ENCODE measurements at places on chromosomes 6 and 20.
A peak's percentile ranks its signal among the peaks of the same experiment; 100 is the strongest.

DNA sequence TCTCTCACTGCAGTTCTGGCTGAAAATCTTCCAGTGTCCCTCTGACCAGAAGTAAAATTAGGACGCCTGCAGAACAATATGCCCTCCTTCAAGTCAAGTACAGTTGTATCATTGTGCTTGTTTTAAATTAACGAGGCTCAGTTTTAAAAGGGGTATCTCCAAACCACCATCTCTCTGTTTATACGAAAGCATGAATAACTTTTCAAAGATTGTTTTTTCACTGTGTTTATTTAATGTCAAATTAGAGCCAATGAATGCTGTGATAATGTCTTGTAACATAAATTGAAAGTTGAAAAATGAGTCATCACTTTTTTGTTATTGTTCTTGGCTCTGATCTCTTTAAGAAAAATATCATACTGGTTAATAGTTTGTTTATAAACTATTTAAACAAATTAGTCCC, 230.7 kb upstream of the THEMIS start:
- no peak for DNase-seq

DNA sequence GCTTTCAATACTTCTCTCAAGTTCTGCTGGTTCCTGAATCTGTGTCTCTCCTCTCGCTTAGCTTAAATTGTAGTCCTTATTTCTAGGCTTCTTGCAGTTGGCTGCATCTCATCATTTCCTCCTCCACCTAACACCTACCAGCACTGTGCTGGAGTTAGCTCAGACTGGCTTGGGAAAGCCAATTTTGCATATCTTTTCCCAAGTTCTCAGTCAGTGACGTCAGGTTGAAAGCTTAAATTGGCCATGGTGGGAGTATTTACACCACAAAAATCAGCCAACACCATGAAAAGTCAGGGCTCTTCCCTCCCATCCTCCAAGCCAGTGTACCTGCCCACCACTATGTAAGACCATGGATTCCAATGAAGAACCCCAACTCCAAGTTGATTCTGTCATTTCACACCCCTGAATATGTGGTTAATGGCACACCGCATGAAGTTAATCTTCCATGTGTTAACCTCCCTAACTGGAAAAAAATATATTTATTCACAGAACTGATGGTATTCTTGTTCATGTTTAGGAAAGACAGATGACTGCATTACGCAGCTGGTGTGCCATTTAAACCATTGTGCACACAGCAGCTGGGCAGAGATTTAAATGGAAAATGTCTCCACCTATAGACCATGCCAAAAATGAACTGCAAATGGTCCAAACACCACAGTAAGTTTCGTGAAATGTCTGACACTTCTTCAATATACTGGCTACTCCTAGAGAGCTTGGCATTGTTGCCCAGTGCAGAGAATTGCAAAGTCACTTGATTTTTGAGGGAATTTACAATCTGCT, 274.1 kb upstream of the MAP3K7 start:
- DNase-seq: no peak

DNA sequence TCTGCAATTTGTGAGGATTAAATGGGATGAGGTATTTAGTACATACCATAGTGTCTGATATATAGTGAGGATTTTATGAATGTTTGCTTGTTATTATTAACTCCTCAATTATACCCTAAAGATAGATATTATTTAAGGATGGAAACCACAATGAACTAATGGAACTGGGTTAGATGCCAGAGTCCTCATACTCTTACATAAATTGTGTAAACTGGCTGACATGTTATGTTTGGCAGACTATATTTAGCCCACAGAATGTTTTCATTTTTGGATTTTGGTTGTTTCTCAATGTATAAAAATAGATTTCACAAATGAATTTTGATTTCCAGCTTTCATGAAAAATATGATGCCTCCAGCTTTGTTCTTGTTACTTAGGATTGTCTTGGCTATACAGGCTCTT, 37.6 kb downstream of the HTR1B start:
- no peak for DNase-seq

GRCh38 chr6:82818727-82819126, 246.9 kb downstream of the UBE3D start:
- no peak for DNase-seq

DNA sequence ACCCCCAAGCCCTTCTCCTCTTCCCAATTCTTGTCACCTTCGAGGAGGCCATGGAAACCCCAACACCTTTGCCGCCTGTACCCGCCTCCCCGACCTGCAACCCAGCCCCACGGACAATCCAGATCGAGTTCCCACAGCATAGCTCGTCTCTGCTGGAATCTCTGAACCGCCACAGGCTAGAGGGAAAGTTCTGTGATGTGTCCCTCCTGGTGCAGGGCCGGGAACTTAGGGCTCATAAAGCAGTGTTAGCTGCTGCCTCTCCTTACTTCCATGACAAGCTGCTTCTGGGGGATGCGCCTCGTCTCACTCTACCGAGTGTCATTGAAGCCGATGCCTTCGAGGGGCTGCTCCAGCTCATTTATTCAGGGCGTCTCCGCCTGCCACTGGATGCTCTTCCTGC, 675 bp downstream of the ZBTB9 start:
- DNase-seq: peak; percentile 15

DNA sequence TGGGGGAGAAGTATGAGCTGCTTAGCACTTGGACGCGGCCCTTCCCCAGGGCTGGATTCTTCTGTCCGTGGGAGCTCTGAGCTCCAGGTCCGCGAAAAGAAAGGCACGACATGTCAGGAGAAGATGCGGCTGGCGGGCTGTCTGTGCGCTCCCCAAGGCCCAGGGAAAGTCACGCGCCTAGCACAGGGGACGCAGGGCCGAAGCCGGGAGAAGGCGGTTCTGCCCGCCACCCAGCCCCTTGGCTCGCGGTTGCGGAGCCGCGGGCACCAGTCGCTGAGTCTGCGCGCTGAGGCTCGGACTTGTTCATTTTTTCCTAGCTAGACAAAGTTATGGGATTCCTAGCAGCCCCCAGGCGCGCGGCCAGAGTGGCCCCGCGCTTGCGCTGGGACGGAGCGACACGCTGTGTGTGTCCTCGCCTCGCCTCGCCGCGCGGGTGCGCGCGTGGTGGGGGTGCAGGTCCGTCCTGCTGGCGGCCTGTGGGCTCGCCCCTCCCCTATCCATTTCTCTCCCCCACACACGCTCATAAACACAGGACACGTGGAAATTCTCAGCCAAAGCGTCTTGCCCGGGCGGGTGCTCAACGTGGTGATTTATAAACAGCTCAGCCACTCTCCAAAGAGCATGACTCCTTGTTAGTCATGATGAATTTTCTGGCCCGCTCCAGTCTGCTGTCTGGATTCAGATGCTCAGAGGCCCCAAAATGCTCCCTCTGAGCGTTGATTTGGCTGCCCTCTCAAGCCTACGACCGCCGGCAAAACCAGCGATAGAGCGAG, 1.9 kb upstream of the POU3F2 start:
- peak; percentile 35 for DNase-seq

GRCh38 chr6:75446241-75446880, 47.2 kb downstream of the FILIP1 start:
- no peak for DNase-seq

GRCh38 chr6:21438986-21439352, 154.6 kb upstream of the SOX4 start:
- no peak for DNase-seq

DNA sequence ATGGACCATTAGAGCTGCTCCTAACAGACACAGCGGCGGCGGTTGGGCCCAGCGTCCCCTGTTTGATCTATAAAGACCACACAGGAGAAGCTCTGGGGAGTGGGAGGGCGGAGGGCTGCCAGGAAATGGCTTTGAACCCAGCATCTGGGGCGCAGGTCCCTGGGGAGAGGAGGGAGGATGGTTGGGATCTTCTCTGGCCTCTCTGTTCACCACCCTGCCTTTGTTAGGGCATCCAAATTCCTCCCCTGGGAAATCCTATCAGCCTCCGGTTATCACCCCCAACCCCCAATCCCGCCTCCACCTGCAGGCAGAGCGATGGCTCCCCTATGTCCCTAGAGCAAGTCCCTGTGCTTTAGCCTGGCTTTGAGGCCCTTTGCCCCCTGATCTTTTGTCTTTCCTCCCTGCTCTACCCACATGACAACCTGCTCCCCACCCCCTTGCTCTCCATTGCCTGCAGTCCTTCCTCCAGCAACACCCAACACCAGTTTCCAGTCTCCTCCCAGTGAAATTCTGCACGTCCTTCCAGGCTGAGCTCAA, 7.1 kb downstream of the XKR7 start:
- no peak for DNase-seq

DNA sequence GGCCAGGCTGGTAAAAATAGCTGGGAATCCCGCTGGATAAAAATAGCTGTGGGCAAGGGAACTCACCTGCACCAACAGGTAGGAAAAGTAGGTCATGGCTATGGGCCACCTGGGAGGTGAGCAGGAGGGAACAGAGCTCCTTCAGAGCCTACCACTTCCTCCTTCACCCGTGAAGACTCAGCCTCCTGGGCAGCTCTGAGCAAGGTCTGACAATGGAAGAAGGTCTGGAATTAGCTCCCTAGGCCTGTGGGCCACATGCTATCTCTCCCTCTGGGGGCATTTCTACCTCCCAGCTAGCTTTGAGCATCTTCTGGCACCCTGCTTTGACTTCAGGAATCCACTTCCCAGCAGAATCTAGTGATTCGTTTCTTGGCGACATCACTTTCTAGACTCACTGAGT, 153.9 kb downstream of the MRPL14 start:
- DNase-seq: peak; percentile 31

- DNase-seq: no peak
These were observed 57.2 kb downstream of the EYA4 start for GRCh38 chr6:133298335-133298734.

- DNase-seq: no peak
These were observed 104.5 kb downstream of the GRM4 start for GRCh38 chr6:34041385-34041784.

GRCh38 chr20:61731363-61732181, 334.1 kb downstream of the TAF4 start:
- DNase-seq: no peak

- DNase-seq: no peak
These were observed 196.0 kb downstream of the MYLK4 start for GRCh38 chr6:2554651-2555260.

DNA sequence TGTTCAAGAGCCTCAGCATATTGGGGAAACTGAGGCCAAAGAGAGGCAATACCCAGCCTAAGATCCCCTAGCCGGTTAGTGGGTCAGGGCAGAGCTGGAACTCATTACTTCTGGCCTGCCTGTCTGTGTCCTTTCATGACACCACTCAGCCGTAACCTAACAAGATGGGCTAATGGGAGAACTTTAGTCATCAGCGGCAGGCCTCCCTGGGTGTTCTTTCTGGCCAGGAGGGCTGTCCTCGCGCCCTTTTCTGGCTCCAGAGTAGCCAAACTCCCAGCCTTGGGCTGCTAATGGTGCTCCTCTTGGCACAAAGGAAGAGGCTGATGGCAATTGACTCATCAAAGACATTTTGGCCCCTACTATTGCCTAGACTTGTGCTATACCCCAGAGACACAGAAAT, 76.6 kb downstream of the NCR2 start:
- no peak for DNase-seq

DNA sequence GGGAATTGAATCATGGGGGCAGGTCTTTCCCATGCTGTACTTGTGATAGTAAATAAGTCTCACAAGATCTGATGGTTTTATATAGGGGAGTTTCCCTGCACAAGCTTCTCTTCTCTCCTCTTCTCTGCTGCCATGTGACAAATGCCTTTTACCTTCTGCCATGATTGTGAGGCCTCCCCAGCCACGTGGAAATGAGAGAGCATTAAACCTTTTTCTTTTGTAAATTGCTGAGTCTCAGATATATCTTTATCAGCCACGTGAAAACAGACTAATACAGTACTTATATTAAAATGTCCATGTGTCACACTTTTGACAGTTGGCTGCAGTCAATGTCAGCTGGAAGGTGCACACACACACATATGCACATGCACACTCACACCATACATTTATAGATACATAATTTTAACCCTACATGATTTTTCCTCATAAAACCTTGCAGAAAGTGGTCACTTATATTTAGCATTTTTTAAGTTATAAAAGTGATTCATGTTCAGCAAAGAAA, 128.9 kb downstream of the OTOR start:
- no peak for DNase-seq

- DNase-seq: no peak
These were observed 748.2 kb upstream of the ADGRB3 start for GRCh38 chr6:67886840-67887292.

- DNase-seq: peak; percentile 64
These were observed 100.7 kb downstream of the RIN2 start for GRCh38 chr20:19858466-19859371.

GRCh38 chr20:37348792-37349516, 3.0 kb downstream of the SRC start:
- no peak for DNase-seq

DNA sequence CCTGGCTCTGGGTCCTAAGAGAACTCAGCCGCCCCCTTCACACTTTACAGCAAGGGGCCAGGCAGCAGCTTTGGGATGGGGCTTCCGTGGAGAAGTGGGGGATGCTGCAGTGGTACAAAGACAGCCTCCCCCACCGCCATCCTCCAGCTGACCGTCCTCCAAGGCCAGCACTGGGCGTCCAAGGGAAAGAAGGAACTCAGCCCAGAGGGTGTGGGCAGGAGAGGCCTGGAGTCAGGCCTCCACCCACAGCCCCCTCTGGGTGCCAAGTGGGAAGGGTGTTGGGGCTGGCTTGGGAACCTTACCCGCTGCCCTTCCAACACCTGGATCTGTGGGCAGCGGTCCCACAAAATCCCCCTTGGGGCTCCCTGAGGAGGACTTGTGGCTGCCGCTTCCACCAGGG, 13.1 kb downstream of the STMN3 start:
- no peak for DNase-seq

GRCh38 chr6:44307217-44307616, 5.9 kb downstream of the AARS2 start:
- no peak for DNase-seq

DNA sequence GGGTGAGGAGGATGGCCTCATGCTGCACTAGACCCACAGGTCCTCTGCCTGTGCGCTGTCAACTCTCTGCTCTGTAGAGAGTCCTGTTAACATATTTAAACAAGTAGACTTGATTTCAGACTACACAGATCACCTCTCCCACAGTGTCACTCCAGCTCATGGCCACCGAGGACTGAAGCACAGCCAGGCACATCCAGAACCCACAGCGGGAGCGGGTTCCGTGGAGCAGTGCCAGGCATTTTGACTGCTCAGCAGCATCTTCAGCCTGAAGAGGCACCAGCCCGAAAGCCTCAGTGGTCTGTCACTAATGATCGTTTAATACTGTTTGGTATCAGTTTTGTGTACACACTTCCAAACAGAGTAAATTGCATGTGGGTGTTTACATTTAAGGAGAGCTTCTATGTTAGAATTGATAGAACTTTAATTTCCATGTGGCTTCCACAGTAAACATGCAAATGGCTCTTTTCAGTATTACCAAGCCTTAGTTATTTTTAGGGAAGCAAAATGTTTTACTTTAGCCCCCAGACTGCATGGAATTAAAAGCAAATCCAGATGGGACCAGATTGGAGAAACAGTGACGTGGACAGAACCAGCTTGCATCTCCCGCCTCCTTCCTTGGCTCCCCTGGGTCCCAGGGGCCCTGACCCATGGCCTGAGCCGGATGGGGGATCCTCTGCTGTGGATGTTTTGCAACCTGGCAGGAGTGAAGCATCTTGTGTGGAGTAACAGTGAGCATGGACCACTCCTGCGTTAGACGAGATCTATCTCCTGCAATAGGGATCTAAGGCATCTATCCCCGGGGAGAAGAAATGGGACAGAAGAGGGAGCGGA, 196.7 kb upstream of the CDH4 start:
- DNase-seq: no peak
